AG08395 (cell line): ENCODE measurements at places on chromosomes 5 and 9.

DNA sequence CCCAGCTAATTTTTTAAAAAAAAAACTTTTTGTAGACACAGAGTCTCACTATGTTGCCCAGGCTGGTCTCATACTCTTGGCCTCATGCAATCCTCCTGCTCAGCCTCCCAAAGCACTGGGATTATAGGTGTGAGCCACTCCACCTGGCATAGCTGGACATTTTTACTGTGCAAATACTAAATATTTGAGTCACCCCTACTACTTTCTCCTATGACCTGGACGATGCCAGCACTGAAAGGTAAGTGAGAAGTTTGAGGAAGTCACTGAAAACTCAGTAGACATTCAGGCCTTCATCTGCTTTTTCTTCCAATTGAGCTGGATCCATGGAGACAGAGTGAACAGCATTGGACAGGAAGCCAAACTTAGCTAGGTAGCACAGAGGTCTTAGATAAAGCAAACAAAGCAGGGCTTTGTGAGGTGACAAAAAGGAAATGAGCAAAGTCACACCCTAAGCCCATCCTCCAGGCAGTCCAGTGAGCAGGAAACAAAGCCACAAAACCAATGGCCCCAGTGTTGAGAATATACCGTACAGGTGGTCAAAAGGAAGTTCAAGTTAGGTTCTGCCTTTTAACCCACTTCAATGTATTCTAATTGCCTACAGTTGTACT is 192.6 kb upstream of the RASA1 start:
- DNase-seq, result no peak

DNA sequence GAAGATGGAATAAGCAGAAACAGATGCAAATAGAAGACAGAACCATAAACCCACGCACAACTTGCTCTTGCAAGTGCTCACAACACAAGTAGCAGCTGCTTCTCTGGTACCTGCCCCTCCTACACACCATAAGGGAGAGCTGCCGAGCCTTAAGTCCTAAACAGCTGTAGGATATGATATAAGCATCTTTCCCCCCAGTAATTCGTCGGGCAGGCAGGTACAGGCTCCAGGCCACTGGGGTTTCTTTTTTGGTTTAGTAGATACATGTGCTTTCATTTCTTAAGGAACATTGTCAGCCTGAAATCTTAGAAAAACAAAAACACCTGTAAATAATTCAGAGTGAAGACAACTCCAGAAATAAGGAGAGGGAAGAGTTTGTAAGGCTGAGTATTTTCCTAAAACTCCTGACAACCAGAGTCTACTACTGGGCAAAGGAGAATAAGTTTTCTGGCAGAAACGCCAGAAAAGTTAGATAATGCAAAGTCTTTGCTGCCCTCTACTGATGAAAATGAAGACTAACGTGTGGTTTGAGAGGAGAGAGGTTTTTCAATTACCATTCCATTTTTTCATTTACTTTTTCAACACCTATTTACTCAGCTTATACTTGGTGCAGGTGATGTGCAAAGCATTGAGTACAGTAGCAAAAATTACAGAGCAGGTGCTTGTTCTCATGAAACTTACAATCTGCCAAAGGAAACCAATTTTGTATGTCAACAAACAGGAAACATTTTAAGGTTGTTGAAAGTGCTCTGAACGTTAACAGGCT is 20.1 kb upstream of the TCERG1 start:
- DNase-seq, result peak; percentile 69

DNA sequence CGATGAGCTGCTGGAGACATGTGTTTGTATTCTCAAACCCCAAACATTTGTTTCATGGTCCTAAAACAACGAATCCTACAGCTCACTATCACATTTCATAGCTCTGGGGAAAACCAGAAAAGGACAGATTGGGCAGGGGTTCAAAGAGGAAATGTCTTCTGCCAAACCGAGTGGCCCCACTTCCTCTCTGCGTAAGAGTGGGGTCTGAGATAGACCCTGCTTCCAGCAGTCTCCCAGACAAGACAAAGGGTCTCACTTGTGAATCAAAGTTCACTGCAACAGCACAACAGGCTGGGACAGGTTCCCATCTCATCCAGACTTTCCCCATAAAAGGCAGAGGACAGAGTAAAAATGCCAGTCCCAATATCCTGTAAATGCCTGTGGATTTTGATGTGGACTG is 276.2 kb upstream of the SLC24A2 start:
- DNase-seq, result no peak

DNA sequence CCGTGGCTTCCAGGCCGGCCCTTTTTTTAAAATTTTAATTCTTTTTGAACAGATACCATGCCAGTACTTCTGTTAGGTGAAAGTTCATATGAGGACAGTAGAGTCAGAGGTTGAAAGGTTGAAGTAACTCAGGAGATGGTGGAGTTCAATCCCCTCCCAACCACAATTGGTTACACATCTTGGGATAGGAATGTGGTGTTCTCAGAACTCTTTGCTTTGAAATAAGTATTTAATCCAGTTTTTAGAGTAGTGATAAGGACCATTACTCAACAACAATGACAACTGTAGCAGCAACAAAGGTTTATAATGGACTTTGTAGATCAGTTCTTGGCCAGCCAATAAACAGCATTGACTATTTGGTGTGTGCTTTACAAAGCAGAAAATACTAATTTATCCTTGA is 116.0 kb downstream of the ARHGAP26 start:
- DNase-seq, result no peak
